BE2C (cell line): ENCODE measurements at places on chromosomes 2 and 18.

- DNase-seq = no peak
Measured at GRCh38 chr2:9656270-9656766, 25.5 kb upstream of the YWHAQ start.

DNA sequence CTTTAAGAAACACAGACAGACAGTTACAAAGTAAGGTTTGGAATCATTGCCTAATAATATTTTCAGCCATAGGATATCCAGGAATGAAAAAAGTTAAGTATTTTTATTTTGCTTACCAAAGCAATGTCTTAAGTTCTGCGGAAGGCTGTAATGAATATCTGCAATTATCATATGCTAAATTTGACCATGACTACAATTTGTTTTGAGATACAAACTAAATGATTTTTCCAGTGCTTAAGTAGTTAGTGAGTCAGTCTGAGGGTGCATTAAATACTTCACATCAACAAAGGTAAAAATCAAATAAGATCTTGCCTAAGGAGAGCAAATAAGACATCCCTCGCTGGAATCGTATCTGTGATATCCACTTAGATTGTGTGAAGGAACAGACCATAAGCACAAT is 250.0 kb downstream of the CD226 start:
- DNase-seq = no peak

DNA sequence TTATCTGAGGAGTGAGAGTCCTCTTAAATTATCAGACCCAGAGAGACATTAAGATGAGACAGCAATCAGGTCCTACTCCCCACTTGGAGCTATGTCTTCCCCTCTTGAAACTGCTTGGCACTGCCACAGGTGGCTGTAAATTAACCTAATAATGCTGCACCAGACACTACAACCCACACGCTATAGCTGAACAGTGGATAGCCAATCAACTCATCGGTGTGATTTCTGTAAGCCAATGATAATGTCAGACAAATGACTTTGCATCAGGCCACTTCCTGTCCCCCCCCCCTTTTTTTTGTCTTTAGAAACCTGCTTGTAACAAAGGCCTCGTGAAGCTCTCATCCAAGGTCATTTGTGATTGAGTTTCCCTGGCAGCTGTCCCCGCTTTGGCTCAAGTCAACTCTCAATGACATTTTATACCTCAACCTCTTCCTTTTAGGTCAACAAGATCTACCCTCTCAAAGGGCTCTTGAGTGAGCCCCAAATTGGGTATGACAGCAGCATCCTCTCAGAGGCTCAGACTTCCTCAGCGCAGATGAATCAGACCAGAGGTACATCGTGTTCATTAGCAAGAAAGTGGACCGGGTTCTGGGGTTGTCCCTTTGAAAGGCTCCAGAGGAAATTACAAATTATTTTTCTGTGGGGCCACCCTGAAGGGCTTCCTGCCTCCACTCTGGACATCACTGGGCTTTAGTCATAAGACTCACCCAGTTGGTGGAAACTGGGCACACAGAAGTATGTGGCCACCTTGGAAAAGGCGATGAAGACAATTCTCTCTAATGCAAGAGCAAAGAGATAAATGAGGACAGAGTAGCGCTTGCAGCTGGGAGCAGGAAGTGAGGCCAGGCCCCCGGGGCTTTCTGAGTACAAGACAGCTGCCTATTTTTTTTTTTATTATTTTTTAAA is 73.6 kb downstream of the COPS8 start:
- DNase-seq = no peak

- DNase-seq = no peak
Measured at GRCh38 chr2:88247531-88247930, 77.4 kb downstream of the THNSL2 start.

DNA sequence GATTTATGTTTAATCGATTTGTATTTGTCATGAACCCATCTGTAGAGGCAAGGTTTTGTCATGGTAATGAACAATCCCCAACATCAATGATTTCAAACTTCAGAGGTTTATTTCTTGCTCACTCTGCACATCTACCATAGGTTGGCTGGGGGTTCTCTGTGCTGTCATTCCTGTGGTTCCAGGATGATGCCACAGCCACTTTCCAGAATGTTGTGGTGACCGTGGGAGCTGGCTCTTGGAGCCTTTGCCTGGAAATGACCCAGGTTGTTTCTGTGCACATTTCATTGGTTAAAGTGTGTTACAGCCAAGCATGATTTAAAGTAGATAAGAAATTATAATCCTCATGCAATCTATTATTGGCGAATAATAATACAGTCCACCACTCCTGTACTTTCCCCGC is 28.2 kb upstream of the EPAS1 start:
- no peak for DNase-seq

- DNase-seq = no peak
Measured at GRCh38 chr2:74424995-74425406, 3.5 kb downstream of the WDR54 start.

DNA sequence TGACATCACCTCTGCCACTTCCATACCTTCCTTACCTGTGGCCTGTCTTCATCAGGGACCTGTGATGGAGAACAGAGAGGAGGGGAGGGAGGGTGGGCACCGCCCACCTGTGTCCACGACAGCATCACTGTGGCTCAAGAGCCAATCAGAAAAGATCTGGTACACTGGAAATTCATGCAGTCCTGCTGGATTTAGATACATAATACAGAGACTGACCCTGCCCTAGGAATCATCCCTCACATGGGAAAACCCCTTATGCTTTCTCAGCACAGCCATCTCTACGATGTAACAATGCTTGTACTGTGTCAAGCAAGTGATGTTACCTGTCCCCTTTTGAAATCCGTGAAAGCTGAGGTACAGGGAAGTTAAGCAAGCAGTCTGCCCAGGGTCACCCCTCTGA is 145.6 kb upstream of the EPAS1 start:
- no peak for DNase-seq

- DNase-seq = no peak
Measured at GRCh38 chr2:55408098-55408882, 11.4 kb downstream of the CCDC88A start.
